ENCODE measurements at places on chromosomes 5 and 9.

GRCh38 chr5:86749841-86750240 is 132.1 kb downstream of the COX7C start:
- DNase-seq: no peak

DNA sequence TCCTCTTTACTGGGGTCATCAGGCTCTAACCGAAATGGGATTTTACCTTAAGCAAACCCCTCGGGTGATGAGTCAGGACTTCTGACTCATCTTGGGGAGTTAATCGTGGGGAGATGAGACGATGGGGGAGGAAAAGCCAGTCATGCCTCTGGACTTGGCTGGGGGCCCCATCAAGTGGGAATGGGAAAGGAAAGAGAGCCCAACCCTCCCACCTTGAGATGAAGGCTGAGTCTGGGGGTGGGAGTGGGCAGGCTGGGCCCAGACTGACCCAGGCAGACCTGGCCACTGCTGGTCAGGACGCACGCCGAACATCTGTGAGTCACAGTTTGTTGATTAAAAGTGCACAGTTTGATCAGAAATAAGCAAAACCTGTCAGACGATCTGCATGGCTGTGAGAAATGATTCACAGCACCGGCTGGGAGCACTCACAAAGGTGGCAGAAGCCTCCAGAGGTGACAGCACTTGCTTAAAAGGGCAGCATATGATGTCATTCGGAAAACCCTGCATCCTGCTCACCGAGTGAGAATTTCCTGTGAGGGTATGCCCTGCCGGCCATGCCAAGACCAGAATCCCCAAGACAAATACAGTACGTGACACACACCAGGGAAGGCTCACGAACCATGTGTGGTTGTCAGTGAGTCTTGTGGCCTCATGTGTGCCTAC is 50.0 kb upstream of the SLC25A51 start:
- DNase-seq: peak; percentile 41

GRCh38 chr5:34608859-34609648 is 47.1 kb upstream of the RAI14 start:
- DNase-seq: no peak

DNA sequence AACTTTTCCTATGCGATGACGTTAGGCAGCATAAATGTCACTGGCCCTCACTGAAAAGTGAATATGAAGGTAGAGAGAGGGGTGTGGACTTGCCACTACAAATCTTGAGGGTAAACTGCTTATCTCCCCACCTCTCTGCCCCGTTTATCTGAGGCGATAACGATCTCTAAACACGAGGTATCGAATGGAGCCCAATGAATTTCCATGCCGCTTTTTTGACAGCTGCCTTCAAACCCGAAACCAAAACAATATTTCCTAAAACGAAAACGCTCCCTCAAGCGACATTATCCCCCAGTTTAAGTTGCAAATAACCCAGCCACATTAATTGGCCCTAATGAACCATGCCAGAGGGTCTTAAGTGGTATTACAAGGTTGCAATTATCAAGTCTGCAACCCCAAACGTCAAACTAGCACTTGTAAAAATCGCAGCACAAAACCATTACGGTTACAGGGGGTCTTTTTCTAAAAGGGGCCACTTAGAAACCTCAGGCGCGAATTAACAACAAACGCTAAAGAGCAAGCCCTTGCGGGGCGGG is 1.4 kb downstream of the NR3C1 start:
- no peak for DNase-seq

DNA sequence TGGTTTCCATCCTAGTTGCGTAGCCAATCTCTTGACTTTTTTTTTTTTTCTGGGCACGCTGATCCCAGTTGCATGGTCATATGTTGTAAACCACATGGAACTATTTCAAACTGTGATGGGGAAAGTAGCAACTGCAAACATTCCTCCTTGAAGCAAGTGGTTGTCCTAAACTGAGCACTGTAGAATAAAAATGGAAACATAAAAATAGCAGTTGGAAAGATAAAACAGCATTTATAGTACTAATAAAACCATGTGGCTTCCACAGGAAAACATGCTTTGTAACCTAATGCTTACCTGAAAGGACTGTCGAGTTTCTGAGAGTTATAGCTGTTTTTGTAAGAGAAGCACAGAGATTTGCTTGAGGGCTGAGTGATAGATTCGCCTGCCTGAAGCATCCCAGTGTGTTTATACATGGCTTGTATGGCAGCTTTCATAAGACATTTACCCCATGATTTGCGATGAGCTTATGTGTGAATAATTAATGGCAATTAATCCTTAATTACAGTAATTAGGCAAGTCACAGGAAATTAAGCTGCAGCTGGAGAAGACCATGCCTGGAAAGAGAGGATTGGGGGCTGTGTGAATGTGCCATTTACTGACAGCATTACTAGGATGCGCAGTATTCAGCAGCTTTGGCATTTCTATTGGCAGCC is 136.5 kb downstream of the PBX3 start:
- no peak for DNase-seq

GRCh38 chr5:57802131-57802530 is 319.5 kb upstream of the ACTBL2 start:
- DNase-seq: no peak

GRCh38 chr9:16026886-16027285 is 474.0 kb downstream of the CCDC171 start:
- DNase-seq: no peak

DNA sequence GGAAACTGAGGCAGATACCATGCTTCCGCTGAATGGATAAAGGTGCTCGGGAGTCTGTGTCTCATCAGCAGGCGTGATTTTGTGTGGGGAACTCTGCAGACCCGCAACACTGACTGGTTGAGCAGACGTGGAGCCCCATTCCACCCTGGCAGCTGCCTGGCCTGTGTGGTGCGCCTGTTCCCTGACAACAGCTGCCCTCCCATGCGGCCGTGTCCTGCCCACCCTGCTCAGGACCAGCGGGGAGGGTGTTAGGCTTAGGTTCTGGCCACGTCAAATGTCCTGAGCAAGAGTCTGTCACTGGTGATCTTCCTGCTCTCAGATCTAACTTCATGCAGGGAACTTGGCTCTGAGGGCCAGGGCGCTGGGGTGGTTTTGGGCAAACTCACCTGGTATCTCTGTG is 417.7 kb upstream of the IRX4 start:
- no peak for DNase-seq

DNA sequence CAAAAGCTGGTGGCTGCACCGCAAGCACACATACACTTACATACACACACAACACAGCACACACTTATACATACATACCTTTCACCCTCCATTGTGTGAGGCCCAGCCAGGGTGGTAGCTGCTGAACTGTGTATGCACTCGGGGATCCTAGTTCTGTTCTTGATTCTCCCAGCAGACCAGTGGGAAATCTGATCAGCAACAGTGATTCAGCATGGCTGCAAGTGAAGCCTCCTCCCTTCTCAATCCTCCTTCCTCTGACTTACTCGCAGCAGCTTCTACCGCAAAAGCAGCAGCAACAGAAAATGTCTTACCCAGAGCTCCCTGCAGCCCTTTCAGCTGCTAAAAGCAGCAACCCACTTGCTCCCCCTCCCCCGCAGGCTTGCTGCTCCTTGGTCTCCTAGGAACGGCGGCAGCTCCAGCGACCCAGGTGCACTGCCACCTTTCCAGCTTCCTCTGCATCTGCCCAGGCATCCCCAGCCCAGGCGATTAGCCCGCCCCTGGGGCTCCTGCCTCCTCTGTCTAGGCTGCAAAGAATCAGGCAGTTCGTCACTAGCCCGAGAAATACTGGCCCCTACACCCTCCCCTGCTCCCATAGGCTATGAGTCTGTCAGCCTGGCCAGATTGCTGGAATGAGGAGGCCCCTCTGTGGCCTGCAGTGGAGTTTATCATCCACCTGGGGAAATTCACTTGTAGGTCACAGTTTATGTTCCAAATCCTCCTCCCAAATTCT is at the start of gene KLHL3:
TSS of gene KLHL3 (minus strand) at position 535 of the 730 bp plus-strand sequence. CDS start at position 92, 443 bp downstream.
- peak; percentile 12 for DNase-seq

DNA sequence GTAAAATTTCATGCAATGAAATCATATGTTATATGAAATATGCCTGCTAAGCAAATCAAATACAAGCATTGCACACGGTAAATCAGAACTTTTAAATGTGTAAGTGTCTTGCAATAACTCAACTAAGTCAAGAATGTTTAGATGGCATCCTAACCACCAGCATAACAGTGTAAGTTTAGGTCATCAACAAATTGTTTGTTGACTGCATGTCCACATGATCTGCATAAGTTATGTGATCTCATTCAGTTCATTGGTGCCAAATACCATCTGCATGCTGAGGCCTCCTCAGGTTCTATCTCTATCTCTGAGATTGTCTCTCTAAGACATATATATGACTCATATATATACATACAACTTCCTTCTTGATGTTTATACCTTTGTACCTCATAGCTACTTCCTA is 159.6 kb upstream of the STK32A start:
- no peak for DNase-seq

DNA sequence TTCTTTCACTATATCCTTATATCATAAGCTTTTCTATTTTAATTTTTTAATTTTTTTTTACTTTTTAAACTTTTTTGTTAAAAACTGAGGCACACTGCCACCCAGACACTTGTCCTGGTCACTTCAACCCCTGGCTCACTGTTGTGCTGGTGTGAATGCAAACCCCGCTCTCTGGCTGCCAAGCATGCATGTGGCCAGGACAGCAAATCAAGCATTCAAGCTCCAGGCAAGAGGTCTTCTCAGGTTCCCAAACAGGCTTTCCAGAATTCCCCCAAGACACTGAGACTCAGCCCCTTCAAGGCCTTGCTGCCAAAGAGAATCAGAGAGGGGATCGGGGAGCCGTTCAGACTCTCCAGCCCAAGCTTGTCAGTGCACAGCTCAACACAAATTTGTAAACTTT is 139.9 kb downstream of the FANCC start:
- no peak for DNase-seq

DNA sequence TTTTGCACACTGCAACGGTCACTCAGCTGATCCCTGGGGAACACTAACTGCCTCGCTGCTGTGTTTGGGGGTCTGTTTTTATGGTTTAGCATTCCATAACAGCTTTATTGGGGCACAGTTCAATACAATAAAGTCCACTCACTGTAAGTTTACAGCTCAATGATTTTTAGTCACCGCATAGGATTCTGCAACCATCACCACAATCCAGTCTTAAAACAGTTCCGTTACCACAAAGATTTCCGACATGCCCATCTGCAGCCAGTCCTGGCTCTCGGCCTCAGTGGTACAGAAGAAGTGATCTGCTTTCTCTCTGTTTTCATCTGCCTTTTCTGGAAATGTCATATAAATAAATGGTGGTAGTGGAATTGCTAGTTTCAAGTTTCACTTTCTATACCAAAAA is 23.6 kb downstream of the OR2V2 start:
- no peak for DNase-seq

DNA sequence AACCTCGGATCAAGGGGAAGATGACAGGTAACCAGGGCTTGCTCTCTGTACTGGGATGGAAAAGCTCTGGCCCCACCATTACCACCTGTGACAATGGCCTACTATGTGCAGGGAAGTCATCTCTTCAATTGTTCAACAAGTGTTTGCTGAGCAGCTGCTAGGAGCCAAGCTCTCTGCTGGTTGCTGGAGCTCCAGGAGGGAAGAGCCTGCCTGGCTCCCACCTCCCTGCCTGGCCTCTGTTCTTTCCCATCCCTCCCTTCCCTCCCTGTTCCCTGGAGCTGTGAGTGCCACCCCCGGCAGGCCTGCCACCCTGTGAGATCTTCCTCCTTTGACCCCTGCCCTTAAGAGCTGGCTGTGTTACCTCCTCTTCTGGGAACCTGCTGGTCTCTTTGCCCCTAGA is 59.7 kb upstream of the IER5L start:
- no peak for DNase-seq

DNA sequence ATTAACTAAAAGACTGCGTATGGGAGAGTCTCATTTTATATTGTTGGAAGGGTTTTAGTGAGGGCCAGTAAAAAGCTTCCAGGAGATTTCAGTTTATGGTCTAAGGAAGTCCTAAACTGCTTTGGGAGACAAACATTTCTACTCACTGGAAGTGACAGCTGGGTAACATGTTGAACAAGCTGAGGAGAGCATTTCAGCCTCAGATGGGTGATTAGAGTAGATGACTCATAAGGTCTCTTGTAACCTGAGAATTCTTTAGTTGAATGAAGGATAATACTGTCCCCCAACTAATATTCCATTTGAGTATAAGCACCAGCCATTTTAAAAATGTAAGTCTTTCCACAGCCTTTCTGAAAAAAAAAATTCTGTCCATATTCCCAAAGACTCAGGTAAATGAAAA is 218.0 kb upstream of the C9orf72 start:
- DNase-seq: no peak

GRCh38 chr9:23551311-23551721 is 274.7 kb downstream of the ELAVL2 start:
- DNase-seq: no peak

GRCh38 chr9:18208166-18209059 is 265.5 kb upstream of the ADAMTSL1 start:
- DNase-seq: no peak

GRCh38 chr9:122318284-122318683 is 52.5 kb upstream of the PTGS1 start:
- no peak for DNase-seq

- no peak for DNase-seq
Measured at GRCh38 chr9:91676046-91676445, 252.4 kb upstream of the NFIL3 start.

DNA sequence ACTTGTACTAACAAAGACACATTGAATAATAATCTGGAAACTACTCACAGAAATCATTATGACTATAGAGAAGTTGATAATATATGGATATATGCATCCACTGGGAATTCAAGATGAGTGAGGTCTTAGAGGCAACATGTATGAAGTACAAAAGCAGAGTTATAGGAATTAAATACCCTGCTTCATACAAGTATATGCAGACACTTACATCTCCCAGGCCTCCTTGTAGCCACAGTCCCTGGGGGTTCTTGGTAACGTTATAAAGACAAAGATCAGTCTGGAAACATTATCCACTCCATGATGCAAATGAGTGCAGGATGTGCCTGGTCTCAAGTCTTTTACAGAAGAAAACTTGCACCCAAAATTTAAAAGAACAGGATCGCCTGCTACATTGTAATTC is 92.4 kb upstream of the ANXA1 start:
- no peak for DNase-seq

DNA sequence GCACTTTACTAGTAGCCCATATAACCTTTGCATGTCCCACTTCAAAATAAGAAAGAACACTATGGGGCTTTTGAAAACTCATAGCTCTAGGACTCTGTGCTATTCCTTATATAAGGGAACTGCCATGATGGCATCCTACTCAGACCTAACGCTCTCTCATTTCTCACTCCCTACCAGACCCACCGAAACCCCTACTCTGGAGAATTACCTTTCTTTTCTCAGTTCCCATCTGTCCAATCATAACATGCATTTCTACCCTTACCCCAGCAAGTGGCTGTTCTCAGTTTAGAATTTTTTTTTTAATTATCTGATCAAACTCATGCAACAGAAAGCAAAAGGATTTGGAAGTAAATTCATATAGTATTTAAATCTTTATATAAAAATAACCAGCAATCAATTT is 27.3 kb downstream of the CARNMT1 start:
- no peak for DNase-seq

DNA sequence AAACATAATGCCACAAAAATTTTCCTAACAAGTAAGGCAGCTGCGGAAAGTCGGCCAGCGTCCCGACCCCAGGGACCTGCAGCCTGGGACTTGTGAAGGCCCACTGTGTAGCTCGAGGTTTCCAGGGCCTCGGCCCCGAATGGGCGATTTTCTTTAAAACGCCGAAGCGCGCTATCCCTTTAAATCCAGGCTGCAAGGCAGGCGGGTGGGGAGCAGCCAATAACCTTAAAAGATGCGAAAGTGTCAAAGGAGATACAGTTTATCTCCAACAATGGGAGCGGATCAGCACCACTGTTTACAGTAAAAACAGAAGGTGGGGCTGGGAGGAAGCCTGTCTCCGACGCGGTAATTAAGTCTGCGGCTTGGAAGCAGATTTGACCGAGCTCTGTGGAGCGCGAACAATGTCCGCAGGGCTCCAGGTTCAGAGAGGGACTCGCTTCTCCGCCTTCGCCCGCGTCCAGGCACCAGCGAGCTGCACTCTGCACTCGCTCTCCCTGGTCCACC is 1.7 kb upstream of the ZSWIM6 start:
- no peak for DNase-seq

Measured in GM12891 (cell line).